ENCODE measurements at places on chromosomes 16 and 17.

DNA sequence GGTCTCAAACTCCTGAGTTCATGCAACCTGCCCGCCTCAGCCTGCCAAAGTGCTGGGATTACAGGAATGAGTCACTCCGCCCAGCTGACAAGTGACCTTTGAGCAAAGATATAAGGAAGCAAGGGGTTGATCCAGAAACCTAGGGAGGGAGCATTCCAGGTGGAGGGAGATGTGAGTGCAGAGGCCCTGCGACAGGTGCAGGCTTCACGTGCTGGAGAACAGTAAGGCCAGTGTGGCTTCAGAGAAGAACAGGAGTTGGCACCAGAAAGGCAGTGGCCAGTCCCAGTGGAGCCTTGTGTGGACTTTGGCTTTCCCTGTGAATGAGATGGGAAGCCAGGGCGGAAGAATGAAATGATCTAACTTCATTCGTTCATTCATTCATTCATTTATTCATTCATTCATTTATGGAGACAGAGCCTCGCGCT, 73.6 kb upstream of the HAS3 start:
- DNase-seq = no peak

DNA sequence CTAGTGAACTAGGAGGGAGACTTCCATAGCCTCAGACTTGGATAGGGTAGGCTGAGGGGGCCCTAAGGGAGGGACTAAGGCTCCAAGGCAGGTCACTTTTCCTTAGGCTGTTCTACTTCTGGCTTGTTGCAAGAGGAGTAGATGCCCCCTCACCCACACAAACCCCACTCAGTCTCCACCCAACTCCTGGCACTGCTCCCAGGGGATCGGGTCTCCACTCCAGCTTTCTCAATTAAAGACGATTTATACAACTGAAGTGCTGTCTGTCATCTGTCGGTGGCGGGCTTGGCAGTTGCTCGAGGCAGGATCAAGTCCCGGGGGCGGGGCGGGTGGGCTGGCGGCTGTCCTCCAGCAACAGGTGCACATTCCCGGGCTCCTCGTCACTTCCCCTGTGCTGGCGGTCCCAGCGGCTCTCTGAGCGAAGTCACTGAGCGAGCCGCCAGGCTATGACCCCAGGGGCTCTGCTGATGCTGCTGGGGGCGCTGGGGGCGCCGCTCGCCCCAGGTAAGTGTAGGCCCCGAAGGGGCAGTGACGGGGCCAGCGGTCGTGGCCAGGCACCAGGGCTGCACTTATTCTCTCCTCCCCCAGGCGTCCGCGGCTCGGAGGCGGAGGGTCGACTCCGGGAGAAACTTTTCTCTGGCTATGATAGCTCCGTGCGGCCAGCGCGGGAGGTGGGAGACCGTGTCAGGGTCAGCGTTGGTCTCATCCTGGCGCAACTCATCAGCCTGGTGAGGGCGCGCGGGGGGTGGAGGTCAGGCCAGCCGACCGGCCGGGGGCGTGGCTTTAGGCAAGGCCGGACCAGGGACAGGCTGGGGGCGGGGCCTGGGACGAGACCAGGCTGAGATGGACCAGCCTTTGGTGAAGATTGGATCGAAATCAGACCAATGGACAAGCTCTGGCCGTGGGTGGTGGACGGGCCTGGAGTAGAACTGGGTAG, at the start of gene CHRNB1:
Gene CHRNB1 (plus strand): TSS at position 380 of the 937 bp plus-strand sequence. CDS start 67 bp downstream, at position 447.
- peak; percentile 61 for DNase-seq

GRCh38 chr17:79806863-79807720, 10.2 kb upstream of the CBX8 start:
- DNase-seq = no peak

- DNase-seq = no peak
These were observed 34.6 kb downstream of the ATP6V0A1 start for GRCh38 chr17:42493319-42493718.

DNA sequence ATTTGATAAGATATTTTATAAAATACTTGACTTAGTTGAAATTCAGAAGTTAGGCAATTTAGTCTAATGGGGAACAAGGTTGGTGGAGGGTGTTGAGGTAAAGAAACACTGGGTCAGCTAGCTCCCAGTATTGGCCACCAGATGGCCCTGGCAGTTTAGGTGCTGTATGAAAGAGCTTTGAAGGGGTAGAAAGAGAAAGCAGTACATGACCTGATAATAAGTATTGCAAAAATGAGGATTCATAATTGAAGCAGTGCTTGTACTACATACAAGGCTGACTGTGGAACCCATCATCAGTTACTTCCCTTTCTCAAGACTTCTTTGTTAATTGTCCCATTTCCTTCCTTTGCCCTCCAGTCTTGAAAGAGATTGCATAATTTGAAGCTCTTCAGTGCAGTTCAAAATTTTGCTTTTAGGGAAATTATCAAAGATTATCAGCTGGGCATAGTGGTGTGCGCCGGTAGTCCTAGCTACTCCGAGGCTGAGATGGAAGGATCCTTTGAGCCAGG, 29.4 kb downstream of the TANC2 start:
- peak; percentile 47 for DNase-seq

DNA sequence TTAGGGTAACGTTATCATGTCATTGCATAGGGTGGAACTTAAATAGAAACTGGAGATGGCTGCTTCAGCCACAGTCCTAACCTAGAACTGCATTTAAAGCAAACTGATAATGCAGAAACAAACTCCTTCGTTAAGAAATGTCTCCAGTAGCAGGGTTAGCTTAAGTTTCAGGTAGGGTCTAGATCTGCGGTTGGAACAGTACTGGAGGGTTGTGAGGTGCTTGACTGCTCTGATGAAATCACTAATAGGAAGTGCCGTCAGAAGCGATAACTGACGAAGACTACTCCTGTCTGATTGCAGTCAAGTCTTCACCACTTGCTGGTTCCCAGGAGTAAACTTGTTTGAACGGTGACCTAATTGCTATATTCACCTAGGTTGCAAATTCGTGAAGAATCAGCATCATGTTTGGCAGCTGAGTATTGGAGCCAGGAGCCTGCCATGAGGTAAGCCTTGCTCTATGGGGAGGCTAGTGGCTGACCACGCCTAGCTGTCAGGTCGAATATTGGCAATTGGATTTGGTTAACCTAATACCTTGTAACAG, 24.5 kb downstream of the TRPV2 start:
- DNase-seq = no peak

GRCh38 chr17:83047182-83047478, 32.3 kb upstream of the METRNL start:
- DNase-seq = no peak

GRCh38 chr17:72970246-72970645, 122.2 kb downstream of the SLC39A11 start:
- no peak for DNase-seq

DNA sequence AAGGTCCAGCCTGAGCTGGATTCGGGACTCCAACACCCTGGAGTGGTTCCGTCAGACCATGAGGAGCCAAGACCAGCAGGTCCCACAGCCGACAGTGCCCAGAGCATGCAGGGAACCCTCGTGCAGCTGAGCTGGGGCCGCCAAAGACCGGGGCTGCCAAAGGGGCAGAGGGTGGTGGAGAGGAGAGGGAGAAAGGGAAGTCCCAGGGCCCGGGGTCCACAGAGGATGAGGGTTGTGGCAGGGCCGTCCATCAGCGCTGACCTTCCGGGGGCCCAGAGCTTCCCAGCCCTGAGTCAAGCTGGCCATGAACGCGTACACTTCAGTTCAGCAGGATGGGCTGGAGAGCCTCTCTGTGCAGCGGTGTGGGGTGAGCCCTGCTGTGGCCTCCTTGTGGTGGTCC, 6.7 kb upstream of the CAPN15 start:
- DNase-seq = no peak

- peak; percentile 73 for DNase-seq
These were observed 242.4 kb upstream of the SALL1 start for GRCh38 chr16:51393381-51394005.
